Activated CD4-positive, alpha-beta T cell treated with anti-CD3 and anti-CD28 coated beads for 48 hours (primary cell): ENCODE measurements at places on chromosomes 16 and 17.

- DNase-seq: no peak
These were observed 129.3 kb upstream of the KCNJ16 start for GRCh38 chr17:69945698-69946185.

GRCh38 chr17:69227541-69227940 lies 1.1 kb downstream of the ABCA10 start:
- no peak for DNase-seq

DNA sequence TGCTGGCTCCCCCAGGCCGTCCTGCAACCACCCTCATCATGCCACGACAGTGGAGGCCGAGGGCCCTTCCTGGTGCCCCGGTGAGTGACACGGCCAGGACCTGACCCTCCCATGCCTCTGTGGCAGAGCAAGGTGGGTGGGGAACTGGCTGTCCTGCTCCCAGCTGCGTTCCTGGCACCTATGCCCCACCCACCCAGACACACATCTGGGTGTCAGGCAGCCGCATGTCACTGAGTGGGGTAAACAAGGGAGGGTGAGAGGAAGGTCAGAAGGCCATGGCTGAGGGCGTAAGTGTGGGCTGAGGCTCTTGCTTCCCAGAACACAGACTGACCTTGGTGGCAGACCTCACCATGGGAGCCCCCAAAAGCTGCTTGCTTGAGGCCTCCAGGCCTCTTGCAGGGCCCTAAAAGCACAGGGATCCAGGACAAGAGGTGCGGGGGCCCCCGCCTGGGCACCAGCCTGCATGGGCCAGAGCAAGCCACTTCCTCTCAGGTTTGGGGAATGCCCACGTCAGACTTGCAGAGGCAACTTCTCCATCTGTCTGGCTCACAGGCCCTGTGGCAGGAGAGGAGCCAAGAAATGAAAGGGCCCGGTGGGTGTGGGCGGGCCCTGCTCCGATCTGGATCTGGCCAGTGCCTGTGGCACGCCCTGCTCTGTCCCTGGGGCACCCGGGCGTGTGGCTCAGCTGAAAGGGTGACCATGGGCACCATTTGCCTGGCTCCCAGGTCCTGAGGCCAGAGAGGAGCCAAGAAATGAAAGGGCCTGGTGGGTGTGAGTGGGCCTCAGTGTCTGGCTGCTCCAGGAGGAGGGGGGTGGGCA lies 3.9 kb upstream of the CCDC57 start:
- peak; percentile 57 for DNase-seq

DNA sequence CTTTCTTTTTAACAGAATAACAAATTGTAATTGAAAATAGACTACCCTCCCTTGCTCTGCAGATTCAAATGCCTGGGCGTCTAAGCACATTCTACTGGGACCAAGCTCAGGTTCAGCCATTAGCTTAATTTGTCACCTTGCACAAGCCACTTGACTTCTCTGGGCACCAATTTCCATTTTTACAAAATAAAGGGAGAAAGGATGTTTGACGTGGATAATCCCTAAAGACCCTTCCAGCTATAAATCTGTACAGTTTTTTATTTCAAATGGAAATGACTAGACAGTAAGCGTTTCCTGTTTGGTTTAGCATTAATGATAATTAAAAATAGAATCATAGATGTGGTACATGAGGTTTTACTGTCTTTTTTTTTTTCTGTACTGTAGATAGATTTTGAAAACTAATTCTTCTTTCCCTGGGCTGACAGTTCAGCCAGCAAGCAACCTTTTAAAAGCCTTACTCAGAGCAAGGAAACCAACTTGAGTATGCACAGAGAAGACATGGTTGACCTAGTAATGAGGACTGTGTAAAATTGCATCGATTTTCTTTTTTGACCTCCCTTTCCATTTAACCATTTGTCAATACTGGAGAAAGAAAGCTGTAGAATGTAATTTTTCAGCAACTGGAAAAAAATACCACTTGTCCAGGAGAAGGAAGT lies 1329.5 kb upstream of the CDH8 start:
- DNase-seq: no peak

DNA sequence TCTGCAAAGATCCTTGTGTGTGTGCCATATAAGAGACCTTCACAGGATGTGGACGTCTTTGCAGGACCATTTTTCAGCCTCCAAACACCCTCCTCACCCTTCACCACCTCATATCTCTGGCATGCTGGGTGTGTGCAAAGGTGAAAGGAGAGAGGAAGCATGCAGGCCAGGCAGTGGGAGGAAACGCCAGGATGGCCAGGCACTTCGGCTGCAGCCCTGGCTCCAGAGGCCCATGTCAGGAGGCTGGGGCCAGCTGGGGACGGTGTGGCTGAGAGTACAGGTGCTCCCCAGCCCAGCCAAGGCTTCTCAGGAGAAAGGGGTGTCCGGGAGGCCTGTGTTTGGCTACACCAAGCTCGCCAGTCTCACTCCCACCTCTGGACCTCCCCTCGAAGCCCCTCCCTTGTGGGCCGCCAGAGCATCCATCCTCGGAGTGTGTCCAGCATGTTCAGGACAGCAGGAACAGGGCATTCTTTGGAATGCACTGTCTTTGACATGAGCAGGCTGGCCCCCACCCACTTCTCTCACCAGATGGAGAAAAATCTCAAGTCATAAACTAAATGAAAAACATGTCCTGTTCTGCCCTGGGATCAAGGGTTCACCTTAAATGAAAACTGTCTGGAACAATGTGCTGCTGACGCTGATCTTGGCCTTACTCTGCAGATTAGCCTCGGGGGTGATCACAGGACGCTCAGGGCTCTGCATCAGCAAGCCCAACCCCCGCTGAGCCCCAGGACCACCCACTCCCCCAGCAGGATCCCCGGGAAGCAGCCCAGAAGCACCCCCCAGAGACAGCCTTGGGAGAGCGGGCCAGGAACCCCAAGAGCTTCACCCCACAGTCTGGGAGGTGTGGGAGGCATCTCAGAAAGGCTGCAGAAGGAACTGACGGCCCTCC lies 15.9 kb downstream of the PEMT start:
- no peak for DNase-seq

DNA sequence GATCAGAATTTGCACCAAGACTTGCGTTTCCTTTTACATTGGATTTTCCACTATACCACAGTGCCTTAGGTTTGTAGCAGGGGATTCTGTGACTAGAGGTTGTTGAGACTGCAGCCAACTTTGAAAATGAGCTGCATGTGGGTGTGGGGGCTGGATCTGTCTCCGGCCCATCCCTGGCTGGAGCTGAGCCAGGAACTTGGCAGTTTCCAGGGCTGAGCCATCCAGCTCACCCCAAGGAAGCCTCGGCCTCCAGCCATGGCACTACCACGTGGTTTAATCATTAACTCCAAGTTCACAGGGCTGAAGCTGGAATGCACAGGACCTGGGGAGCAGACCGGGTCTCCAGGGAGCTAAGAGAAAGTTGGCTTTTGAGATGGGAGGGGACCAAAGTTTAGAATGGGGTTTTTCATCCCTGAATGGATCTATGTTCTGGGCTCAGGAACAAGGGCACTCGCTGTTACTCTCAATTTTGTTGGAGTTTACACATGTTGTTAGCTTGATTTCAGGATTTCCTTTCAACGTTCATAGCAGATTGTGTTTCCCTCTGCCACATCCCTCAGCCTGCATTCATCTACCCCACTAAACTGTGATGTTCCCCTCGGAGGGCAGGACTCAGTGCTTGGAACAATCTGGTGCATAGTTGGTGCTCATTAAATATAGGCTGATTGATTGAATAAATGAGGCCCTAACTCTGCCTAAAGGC lies 42.3 kb upstream of the HNF1B start:
- no peak for DNase-seq

- DNase-seq: no peak
These were observed 13.0 kb upstream of the USP10 start for GRCh38 chr16:84686707-84687298.

DNA sequence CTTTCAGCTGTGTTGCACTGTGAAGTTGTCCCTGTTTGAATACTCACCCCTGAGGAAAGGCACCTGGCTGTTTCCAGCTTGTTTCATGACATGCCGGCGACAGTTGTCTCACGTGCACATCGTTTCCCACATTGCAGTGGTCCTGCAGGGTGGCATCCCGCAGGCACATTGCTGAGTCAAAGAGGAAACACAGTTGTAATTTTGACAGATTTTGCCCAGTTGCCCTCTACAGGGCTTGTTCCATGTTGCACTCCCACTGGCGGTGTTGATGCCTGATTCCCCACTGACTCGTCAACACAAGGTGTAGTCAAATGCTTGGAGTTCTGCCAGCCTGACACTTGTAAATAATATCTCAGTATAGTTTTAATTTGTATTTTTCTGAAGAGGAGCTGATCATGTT lies 23.8 kb downstream of the EPN2 start:
- no peak for DNase-seq

- peak; percentile 28 for DNase-seq
These were observed 3.8 kb downstream of the AXIN2 start for GRCh38 chr17:65557349-65558310.

- no peak for DNase-seq
These were observed 11.9 kb upstream of the KRT20 start for GRCh38 chr17:40896916-40897455.

GRCh38 chr16:64830653-64831052 lies 291.2 kb downstream of the CDH11 start:
- DNase-seq: no peak

GRCh38 chr16:47519546-47519945 lies 58.4 kb downstream of the PHKB start:
- DNase-seq: no peak

DNA sequence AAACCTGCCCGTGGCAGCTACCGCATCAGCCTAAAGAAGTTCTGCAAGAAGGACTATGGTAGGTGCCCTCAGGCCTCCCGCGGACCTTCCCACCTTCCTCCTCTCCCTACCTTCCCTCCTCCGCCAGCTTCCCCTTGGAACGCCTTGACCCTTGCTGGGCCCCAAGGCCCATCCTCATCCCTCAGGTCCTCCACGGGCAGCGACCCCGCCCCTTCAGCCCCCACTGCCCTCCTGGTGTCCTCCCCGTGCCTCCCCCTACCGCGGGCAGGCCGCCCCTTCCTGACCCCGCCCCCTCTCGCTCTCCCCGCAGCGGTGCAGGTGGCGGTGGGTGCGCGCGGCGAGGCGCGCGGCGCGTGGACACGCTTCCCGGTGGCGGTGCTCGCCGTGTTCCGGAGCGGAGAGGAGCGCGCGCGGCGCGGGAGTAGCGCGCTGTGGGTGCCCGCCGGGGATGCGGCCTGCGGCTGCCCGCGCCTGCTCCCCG lies 1.4 kb upstream of the TBC1D24 start:
- DNase-seq: peak; percentile 27

- DNase-seq: no peak
These were observed 16.4 kb downstream of the GJD3 start for GRCh38 chr17:40348136-40348504.

- peak; percentile 34 for DNase-seq
These were observed 1.4 kb upstream of the SPG7 start for GRCh38 chr16:89506791-89507191.

- DNase-seq: no peak
These were observed 87.3 kb upstream of the CORO6 start for GRCh38 chr17:29709866-29710519.

DNA sequence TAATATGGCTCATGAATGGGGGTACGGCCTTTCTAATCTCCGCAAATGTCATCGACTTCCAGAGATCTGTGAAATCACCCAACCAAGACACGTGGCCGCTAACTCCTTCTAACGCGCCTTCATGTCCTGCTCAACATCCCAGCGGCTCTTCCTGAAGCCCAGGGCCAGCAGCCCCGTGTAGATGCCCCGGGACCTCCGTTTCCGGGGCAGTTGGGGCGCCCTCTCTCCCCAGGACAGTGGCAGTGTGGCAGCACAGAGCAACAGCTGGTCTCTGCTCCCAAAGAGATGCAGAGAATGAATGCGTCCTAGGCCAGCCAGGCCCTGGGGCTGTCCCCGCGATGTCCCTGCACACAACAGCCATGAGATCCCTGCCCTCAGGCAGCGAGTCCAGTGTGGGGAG lies 153.5 kb downstream of the RBFOX3 start:
- no peak for DNase-seq

GRCh38 chr16:31513126-31513525 lies 4.9 kb upstream of the RUSF1 start:
- no peak for DNase-seq

DNA sequence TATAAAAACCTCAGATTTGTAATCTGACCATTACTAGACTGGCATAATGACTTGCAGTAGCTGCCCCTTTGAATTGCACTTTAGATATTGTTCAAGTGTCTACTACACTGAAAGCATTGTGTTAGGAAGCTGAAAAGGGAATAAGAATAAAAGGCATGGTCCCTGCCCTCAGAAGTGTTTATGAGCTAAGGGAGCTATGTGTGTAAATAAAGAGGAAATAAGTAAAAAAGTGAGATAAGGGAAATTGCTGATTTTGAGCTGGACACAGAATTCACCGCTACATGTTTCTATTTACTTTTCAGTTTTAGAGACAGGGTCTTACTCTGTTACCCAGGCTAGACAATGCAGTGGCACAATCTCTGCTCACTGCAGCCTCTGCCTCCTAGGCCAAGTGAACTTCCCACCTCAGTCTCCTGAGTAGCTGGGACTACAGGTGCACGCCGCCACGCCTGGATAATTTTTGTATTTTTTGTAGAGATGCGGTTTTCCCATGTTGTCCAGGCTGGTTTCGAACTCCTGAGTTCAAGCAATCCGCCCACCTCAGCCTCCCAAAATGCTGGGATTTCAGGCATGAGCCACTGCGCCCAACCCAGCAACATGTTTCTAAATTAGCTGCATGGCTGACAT lies 57.0 kb downstream of the GRB2 start:
- DNase-seq: no peak

GRCh38 chr17:72514321-72514861 lies 393.6 kb downstream of the SOX9 start:
- no peak for DNase-seq

- peak; percentile 58 for DNase-seq
These were observed 338.5 kb downstream of the PMP22 start for GRCh38 chr17:14926526-14927122.

DNA sequence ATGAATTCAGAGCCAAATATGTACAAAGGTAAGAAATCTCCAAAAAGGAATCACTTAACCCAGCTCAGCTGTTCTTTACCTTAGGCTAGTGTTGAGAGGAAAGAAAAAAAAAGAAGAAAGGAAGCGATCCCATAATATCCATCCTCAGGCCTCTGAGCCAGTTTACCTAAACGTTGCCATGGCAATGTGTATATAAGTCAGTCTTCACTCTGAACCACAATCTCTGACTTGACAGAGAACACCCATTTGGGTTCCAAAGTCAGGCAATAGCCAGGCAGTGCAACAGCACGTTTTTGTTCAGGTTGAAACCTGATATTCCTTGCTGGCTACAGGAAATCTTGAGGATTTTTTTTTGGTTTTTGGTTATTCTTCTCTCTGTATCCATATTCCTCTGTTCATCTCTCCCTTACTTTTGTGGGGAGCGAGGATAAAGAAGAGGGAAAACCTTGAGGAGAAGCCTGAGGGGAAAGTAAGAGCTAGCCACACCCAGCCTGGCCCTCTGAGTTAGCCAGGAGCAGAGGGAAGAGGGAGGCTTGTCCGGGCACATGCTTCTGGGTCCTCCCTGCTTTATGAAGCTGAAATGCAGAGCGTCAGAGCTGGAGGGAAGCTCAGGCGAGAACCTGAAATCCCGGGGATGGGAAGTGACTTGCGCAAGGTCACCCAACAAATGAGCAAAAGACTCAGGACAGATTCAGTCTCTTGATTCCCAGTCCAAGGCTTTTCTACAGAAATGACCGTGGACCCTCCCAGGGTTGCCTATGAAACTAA lies 152.7 kb downstream of the SOX9 start:
- DNase-seq: no peak

GRCh38 chr16:7405166-7405565 lies 72.5 kb downstream of the RBFOX1 start:
- no peak for DNase-seq
